ENCODE measurements at places on chromosomes 2 and 18. TPM values are rescaled to one million over a fixed set of nuclear protein-coding genes. Genes with fewer than 3 reads are reported as not detected.

DNA sequence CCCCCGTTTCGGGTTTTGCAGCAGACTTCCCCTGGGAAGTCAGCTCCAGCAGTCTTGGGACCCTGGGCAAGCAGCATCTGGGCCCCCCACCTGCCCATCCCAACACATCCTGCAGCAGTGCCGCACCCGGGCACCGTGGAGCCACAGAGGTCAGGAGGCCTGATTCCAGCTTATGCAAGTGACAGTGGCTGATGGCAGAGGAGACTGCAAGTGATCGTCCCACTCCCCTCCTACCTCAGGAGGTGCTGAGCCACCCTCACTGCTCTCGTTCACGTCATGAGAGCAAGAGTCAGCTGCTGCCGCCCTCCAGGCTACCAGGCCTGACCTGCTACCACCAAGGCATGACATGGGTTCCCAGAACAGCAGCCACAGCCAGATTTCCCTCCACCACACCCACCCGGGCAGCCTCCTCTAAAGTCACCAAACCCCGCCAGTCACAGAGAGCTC, 18.2 kb downstream of the COX7A2L start:
- DNase-seq: no peak

GRCh38 chr18:7743256-7743655, 176.1 kb downstream of the PTPRM start:
- no peak for DNase-seq

DNA sequence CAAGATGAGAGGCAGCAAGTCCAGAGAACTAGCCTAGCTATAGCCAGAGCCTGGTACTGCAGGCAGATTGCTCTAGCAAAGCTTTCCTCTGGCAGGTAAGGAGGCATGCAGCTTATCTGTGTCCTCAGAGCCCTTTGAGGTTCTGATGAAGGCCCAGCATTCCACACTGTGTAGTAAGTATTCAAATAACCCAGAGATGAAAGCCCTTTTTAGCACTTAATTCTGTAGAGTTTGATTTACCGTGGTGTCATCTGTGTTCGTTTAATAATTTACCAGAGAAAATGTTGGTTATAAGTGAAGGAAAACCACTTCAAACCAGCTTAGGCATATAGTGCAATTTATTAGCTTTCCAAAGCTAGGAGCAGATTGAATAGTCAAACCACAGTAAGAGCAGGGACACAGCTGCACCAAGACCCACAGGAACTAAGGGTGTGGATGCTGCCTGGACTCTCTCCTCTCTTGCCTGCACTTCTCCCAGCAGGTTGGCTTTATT, 226.6 kb downstream of the BABAM2 start:
- DNase-seq: no peak

DNA sequence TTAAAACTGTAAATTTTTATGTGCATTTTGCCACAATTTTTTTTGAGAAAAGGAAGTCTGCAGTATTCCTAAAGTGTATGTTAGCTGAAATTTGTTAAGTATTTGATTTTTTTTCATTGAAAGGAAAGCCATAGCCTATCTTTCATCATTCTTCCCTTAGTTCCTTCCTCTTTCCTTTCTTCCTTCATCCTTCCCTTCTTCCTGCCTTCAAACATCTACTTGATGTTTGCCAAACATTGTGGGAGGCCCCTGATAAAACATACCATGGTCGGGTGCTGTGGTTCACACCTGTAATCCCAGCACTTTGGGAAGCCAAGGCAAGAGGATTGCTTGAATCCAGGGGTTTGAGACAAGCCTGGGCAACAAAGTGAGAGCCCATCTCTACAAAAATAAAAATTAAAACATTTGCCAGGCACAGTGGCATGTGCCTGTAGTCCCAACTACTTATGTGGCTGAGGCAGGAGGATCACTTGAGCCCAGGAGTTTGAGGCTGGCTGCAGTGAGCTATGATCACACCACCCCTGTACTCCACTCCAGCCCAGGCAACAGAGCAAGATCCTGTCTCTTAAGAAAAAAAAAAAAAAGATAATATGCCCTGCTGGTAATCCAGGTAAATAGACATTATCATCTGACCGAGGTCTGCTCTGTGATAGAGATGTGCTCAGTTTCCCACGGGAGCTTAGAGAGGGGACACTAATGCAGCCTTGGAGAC, 278.4 kb upstream of the STON1 start:
- DNase-seq: no peak

The FEV gene
- not detected for total RNA-seq

DNA sequence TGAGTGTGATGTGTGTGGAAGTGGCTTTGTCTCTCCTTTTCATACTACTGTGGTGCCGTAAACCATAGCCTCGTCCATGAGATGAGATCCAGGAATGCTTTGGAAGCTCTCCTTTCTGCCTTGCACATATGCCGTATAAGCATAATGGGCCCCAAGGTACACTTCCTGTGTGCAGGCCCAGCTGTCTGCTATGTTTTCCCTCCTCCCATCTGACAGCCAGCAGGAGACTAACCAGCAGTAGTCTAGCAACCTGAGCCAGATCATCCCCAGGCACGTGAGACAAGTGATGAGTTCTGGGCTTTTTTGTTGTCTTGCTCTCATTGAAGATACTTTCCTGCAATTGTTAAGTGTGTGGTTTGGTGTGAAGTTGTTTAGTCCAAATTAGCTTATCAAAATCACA, 555.5 kb upstream of the LRRTM4 start:
- DNase-seq: no peak

- no peak for DNase-seq
Measured at GRCh38 chr18:47899107-47899840, 31.2 kb downstream of the SMAD2 start.

GRCh38 chr2:177902395-177903163, 170.0 kb downstream of the PDE11A start:
- no peak for DNase-seq

DNA sequence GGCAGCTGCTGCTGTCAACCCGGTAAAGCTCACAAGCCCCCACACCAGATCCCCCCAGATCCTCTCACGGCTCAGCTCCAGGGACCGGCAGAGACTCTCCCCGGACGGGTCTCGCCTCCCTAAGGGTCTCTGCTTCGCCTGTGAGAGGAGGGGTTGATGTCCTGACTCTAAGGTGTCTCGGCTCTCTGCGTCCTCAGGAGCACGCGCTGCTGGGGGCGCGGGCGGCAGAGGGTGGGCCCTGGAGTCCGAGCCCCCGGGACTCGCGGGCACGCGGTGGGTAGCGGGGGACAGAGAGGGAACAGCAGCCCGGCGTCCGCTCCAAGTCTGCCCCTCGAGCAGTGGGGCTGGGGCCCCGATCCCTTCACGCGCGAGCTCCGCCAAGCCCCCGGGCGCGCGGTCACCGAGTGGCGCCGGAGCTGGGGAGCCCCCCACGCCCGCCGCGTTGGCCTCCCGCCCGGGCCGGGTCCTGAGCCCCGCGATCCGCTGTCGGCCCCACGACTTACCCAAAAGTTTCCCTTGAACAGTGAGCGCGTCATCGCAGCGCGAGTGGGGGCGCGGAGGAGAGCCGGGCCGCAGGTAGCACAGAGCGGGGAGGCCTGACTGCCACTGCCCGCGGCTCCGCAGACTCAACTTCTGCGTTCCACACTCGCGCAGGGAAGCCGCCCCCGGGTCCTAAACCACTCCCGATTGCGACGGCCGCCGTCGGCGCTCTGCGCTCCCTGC, at the start of gene PSTPIP2:
Gene PSTPIP2 (minus strand): TSS at position 608 of the 723 bp plus-strand sequence. CDS start 72 bp downstream, at position 536.
- DNase-seq: peak; percentile 90

GRCh38 chr18:69400976-69401225, 213 bp downstream of the DOK6 start:
- DNase-seq: no peak

DNA sequence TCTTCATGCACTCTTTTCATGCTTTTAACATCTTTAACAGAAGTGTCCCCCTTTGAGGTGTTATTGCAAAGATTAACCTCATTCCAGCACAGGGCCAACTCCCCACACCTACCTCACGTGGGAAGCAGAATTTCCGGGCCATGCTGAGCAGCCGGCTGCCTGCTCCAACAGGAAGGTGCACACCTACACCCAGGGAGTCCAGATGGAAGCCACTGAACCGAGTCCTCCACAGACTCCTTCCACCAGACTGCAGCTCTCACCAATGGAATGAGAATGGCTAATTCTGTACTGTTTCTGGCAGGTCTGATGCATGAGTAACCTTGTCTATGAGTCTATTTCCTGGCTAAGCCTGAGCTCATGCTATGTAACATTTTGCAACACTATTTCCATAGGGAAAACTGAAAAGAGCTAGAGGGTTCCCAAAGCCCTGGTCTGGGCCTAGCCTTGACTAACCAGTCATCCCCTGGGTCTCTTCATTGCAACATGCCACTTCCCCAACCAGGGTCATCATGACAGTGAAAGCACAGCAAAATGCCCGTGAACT, 11.0 kb downstream of the ERFE start:
- peak; percentile 58 for DNase-seq
